Inflammatory macrophage (primary cell): ENCODE measurements at places on chromosomes 2 and 18.
A peak's percentile ranks its signal among the peaks of the same experiment; 100 is the strongest.

DNA sequence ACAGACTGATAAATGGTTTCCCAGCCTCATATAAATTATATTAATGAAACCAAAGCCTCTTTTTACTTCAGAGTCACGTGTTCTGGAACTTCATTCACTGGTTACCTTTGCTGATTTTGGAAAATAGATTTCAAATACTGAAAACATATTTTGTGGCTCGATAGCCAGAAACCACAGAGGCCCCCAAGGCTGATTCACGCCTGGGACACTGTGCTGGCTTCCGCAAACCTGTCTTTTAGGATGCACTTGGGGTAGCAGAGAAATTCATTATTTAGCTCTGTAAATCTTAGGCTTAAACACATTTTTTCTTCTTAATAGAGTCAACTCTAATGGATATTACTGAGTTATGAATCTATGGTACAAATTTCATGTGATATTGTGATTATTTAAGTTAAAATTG, 90.7 kb upstream of the TMEM18 start:
- DNase-seq = no peak

- no peak for DNase-seq
Observed at GRCh38 chr2:60127191-60127590, 426.3 kb downstream of the BCL11A start.

GRCh38 chr18:36188916-36189315, 1.6 kb downstream of the MOCOS start:
- no peak for DNase-seq

- DNase-seq = peak; percentile 93
Observed at GRCh38 chr2:238438856-238439849, 12.4 kb downstream of the ASB1 start.

DNA sequence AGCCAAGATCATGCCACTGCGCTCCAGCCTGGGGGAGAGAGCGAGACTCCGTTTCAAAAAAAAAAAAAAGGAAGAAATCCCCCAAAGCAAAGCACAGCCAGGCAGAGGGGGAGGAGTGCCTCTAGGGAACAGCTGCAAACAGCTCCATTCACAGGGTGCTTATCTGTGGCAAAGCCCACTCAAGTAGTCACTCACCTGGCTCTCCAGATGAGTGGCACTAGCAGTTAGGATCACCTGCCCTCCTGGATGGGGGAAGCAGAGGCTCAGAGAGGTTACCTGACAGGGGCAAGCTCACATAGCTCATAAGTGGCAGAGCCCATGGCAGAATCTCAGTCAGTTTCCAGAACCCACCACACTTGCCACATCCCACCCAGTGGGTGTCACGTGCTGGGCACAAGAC, 30.3 kb downstream of the TFCP2L1 start:
- no peak for DNase-seq
